ENCODE measurements at places on chromosomes 13 and 19.
A peak's percentile ranks its signal among the peaks of the same experiment; 100 is the strongest.

DNA sequence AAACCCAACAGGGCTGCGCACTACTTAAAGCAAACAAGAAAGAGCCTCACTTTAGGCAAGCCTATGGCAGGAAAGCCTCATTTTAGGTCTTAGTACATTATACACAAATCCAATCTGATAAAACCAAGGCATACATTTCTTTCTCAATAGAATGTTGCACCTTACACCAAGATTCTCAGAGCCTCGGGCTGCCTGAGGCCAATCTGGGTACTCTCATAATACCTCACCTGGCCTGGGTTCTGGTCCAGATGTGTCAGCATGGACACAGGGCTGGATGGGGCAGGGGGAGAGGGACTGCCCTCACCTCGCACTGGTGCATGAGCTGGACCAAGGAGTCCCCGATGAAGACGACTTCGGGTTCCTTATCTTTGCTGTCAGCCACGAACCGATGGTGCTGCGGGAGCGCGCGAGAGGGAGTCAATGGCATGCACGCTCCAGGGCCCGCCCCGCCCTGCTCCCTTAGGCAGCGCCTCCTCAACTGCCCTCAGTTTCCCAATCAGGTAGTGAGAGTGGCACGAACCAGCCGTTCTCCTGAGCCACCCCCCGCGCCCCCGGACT is at the start of gene PRR19:
PRR19 (plus strand) TSS at position 487 of the 558 bp plus-strand sequence. CDS start 7,453 bp downstream, outside the sequence.
- no peak for DNase-seq

- no peak for DNase-seq
These were observed 129.1 kb downstream of the TM9SF2 start for GRCh38 chr13:99630269-99630898.

GRCh38 chr13:84843368-84843767 is 955.9 kb downstream of the SLITRK6 start:
- DNase-seq, result no peak

DNA sequence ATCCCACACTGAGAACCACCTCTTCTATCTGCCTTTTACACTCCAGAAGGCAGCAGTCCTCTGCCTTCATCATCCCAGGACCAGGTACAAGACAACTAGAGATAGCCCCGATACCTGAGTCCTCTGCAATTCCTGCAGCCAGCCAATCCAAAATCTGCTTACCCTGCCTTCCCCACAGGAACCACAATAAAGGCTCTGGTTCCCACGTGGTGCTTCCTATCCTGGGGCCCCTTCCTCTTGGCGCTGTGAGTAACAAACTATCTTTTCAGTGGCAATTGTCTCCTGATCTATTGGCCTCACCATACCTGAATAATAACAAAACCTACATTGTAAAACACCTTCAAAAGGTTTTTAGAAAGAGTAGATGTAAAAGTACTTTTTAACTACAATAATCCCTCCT is 63.1 kb downstream of the ZDHHC20 start:
- no peak for DNase-seq

DNA sequence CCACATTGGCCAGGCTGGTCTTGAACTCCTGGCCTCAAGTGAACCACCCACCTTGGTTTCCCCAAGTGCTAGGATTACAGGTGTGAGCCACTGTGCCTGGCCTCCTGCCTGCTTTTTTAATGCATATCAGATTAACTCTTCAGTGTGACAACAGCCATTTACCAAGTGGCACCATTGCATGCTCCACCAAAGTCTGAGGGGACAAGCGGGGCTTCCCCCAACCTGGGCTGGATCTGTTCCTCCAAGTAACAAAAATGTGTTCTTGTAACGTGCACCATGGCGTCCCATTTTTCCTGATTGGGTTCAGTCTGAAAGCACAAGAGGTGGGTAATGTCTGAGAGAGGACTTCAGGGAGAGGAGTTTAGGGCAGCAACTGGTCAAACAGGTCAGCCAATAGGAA is 77.8 kb downstream of the TEX29 start:
- no peak for DNase-seq

DNA sequence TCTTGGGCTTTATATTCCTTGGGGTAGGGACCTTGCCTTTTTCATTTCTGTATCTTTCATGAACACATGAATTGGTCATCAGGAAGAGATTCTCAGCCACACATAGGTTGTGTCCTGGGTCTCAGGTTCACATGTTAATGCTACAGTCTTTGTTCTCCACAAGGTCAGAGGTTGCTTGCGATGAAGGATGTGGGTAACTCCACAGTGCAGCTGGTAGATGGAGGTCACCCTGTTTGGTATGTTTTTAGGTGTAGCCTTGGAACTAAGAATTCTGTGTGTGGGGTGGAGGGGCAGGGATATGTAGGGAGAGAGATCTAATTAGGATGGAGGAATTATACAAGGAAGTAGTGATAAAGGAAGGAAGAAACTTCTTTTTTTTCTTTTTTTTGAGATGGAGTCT is 23.2 kb downstream of the CEACAM1 start:
- no peak for DNase-seq

GRCh38 chr19:39637891-39638290 is 17.8 kb upstream of the LGALS16 start:
- DNase-seq, result no peak

DNA sequence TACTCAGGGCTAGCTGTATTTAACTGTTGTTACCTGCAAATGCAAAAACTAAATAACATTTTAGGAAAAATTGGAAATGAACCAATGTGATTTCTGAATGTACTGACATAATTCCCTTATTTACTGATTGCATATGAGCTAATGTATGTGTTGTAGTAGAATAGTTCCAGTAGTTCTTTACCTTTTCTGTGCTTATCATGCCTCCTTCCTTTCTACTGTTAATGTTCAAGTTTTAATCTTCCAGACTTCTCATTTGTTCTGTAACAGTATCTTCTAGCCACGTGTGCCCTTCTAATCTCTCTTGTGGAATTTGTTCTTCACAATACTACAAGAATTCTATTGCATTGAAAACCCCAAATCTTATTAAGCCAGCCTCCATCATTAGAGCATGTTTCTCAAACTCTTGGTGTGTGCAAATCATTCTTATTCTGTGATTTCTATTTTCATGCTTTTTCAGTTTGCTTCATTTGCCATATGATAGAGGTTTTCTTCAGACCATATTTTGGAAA is 17.7 kb downstream of the LSM14A start:
- no peak for DNase-seq

DNA sequence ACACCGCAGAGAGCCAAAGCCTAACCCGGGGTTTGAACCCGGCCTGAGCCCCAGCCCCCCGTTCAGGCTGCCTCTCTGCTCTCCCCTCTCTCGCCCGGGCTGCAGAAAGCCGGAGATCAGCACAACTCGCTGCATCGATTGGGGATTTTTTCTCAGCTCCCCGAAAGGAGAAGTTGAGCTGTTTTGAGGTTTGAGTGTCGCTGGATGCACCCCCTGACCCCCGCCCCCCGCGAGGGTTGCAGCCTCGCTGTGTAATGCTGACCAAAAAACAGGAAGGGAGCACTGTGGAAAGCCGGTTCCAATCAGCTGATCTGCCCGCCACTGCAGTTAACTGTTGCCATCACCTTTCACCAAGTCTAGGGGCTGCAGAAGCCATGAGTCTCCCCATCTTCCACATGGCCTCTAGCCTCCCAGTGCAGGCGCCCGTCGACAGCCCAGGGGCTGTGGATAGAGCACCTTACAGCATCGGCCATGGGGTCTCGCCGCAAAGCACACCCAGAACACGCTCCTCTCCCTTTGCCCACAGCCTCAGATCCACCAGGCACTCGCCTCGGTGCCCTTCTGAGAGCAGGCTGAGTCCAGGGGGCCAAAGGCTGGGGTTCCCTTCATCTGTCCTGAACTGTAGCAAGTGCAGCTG is 34.5 kb downstream of the MYO9B start:
- DNase-seq, result no peak

DNA sequence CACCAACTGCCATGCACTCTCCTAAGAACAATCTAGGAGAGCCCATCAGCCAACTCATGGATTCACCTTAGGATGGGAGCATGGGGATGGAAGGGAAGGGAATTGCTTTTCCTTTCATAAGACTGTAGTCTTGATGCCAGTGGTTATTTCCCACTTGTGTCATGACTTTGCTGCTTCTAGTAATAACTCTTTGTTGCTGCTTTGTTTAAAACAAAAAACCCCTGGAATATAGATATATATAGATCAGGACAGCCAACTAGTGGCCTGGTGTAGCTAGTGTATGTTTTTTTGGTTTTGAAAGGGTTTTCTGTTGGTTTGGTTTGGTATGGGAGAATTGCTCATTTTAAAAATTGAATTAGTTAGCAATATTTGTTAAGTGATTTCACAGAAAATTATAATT is 39.3 kb upstream of the KCTD4 start:
- no peak for DNase-seq

DNA sequence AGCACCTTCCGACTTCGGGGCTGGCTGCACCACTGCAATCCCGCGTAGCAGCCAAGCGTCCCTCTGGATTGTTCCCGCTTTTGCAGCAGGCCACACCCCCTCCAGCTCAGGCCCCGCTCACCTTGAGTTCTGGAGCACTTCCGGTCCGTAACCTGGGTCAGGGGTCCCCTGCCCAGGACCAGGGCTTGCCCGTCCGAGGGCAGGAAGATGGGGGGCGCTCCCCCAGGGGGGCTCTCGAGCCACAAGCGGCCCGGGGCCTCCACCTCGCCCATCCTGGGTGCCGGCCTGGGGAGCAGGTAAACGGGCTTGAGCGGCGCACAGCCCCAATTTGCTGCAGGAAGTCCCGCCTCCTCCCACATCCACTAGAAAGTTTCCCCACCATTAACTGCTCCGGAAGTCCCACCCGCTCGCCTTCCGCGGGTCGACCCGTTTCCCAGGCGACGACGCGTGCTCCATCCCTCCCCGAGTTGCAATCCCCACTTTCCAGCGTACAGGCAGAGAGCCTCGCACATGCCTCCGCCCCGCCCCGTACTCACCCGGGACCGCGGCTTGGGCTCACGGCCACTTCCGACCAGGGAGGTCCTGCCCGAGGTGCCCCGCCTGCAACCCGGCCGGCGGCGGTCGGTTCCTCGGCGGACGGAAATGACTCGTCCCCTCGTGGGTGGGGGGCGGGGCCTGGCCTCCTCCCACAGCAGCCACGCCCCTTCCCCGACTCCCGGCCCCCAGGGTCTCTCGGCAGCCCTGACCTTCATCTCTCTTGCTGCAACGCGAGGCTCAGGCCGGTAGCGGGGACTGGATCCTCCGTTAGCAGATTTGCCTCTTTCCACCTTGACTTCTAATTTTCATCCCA is at the start of gene PNKP:
PNKP (minus strand) TSS at position 644 of the 850 bp plus-strand sequence; CDS start at position 272, 372 bp downstream.
- DNase-seq, result peak; percentile 89

- DNase-seq, result no peak
These were observed 156.5 kb downstream of the LMO7 start for GRCh38 chr13:75792526-75793187.

DNA sequence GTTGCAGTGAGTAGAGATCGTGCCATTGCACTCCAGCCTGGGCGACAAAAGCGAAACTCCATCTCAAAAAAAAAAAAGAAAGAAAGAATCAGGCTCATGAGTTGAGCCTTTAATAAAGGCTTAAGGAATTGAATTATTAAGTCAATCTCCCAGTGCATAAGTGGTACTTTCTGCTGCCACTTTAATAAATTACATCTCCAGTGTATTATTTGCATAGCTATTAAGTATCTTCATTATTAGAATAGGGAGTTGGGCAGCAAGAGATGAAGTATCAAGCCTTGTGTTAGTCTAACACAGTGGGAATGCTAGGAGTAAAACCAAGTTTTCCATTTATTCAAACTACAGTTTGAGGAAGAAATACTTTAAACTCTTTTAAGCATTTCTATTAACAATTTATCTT is 15.6 kb upstream of the FAM124A start:
- DNase-seq, result no peak

- DNase-seq, result no peak
These were observed 1.2 kb downstream of the DAZAP1 start for GRCh38 chr19:1408300-1409203.

DNA sequence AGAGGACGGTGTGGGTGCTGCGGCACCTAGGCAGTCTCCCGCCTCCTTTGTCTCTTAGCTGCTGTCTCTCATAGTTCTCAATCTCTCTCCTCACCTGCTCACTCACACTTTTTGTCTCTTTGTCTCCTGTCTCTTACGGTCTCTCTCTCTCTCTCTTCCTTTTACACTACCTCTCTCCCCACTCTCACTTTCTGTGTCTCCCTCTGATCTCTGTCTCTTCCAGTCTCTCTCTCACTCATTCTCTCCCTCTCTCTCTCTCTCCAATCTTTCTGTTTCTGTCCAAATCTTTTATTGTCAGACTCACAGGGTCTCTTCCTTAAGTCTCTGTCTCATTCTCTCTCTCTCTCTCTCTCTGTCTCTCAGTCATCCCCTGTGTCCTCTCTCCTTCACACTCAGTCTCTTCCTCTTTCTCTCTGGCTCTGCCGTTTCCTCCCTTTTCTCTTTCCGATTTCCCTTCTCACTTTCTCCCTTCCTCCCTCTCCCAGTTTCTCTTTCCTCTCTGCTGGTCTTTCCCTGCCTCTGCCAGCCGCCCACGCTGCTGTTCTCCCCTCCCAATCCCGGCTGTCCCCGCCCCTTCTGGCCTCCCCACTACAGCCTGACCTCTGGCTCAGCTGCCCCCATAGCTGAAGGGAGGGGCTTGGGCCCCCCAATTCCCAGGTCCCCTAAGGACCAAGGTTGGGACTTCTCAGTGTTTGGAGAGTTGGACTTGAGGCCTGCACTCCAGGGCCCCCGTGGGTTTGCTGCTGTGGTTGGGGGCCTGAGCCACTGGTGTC is at the start of gene PLEKHA4:
PLEKHA4 (minus strand) TSS at position 504 of the 773 bp plus-strand sequence. CDS start 997 bp downstream, outside the sequence.
- DNase-seq, result no peak

DNA sequence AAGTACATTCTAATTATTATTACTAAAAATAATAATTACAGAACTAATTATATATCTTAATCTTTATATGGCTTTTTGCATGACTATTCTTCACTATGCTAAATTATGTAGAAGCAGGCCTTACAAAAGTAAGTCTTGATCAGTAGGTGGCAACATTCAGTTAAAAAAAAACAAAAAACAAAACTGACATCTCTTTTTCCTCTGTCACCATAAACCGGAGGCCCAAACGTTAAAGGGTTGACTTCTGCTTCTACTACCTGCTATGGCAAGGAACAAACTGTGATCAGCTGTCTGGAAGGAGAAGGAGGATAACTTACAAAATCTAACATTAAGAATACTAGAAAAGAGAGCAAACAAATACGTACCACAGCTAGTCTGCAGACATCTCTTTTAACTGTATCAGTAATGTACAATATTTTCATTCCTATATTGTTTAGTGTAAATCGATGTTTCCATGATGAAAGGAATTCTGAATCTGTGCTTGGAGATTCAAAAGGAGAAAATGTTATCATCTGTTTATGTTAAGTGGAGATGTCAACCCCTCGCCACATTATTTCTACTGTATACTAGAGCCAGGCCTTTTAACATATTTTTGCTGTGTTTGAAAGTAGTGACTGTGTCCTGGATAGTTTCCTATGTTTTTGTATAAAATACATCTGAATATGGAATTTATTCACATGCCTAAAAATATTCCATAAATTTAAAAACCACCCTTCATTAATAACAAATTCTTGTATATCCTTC is 1525.4 kb downstream of the SLITRK1 start:
- DNase-seq, result no peak

GRCh38 chr13:93984052-93984451 is 495.4 kb downstream of the DCT start:
- DNase-seq, result no peak

GRCh38 chr19:10876459-10877240 is 5.3 kb downstream of the CARM1 start:
- DNase-seq, result no peak

DNA sequence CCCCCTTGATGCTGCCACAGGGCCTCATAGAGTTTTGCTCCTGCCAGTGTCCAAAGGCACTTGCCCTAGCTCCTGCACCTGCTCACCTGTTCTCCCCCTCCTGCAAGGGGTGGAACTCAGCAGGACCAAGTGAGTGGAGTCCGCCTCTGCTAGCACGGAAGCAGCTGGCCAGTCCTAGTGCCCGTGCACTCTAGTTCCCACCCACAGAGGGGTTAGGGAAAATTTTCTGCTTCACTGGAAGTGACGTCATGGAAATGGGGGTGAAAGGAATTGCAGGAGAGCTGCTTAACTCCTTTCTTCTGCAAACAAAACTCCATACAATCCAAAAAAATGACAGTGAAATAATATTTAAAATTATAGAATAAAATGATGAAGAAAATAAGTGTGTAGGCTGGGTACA is 609.7 kb upstream of the SLITRK1 start:
- DNase-seq, result no peak

All from HAP-1 (cell line).